ENCODE measurements at places on chromosomes 1 and 21. TPM values are rescaled to one million over a fixed set of nuclear protein-coding genes. Genes with fewer than 3 reads are reported as not detected.

DNA sequence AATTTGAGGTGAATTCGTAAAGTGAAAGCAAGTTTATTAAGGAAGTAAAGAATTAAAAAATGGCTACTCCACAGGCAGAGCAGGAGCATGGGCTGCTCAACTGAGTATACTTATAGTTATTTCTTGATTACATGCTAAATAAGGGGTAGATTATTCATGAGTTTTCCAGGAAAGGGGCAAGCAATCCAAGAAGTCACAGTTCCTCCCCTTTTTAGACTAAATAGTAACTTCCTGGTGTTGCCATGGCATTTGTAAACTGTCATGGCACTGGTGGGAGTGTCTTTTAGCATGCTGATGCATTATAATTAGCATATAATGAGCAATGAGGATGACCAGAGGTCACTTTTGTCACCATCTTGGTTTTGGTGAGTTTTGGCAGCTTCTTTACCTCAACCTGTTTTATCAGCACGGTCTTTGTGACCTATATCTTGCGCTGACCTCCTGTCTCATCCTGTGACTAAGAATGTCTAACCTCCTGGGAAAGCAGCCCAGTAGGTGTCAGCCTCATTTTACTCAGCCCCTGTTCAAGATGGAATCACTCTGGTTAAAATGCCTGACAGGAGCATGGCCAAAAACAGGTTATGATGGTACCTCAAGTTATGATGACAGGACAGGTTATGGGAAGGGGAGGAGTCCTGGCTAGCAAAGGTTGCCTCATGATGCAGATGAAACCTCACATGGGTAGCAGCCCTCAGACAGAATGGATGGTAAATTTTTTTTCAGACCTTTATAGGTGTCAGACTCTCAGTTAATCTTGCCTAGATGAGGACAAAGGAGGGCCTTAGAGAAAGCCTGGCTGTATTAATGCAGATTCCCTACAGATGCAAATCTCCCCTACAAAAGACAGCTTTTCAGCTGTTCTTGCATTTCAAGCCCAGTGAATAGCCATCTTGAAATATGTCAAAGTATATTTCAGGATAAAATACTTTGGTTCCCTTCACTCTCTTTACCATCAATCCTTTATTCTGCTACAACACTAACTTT is 49.7 kb downstream of the SIPA1L2 start:
- DNase-seq: no peak

Gene C1orf198
- 9.8 TPM for total RNA-seq

Gene PEX11B
- 33.3 TPM for total RNA-seq

DNA sequence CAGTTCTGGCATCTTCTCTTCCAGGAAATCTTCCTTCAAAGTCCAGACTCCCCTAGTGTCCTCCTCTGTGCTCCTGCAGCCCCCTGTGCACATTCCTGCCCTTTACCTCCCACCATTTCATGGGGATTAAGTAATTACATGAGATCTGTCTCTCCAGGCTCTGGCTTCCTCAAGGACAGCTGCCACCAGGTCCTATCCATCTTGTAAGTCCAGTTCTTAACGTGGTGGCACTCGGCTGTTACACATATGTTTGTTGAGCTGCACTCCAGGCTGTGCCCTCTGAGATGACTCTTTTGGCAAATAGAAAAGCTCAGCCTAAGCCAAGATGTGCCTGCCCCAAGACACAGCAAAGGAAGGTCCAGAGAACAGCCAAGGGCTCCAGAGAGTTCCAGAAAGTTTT is 57.4 kb upstream of the CAMK1G start:
- DNase-seq: no peak

DNA sequence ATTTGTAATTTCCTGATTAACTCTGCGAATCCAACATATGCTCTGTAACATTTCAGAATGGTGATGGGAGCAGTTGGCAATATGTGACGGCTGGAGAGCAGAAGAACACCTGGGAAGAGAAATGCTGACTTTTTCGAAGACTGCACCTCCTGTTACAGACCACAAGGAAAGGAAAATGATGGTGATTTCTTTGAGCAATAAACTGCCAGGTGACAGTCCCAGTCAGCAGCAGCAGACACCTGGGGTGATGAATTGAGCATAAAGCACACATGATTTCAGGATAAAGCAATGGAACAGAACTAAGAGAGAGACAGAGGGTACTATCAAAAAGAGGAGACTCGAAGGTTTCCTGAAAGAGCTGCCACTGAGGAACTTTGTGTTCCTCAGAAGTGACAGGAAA is 528.6 kb downstream of the NEGR1 start:
- no peak for DNase-seq

All from mucosa of descending colon (tissue), 3 donors.